Progenitor cell of endocrine pancreas (in vitro differentiated cells): ENCODE measurements at places on chromosomes 5 and 9. TPM values are rescaled to one million over a fixed set of nuclear protein-coding genes. Genes with fewer than 3 reads are reported as not detected.

GRCh38 chr5:66888613-66889012, 292.4 kb downstream of the MAST4 start:
- H3K36me3 ChIP-seq: no peaks in the 10 kb centered on the region
- DNase-seq: no peak
- H3K4me1 ChIP-seq: peaks cover 11% of the 10 kb centered on the region
- H3K27ac ChIP-seq: no peak overlapping the region

DNA sequence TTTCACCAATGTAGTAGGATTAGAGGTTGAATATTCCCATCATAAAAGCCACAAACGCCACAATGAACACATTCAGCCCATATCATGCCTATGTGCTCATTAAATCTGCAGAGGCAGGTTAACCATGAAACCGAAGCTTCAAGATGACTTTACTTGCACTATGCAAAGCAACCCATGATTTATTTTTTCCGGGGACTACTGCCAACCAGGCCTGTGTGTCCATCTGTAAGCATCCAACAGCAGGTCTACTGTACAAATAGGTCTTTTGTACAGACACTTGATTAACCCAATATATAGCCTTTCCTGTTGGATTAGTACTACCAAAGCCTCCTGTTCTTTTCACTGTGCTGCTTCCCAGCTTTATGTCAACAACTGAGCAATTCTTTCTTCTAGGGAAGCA, 104.9 kb upstream of the CDH10 start:
- no peaks in the 10 kb centered on the region for H3K4me1 ChIP-seq
- H3K27ac ChIP-seq: no peak overlapping the region
- no peaks in the 10 kb centered on the region for H3K36me3 ChIP-seq
- H3K27me3 ChIP-seq: no peaks in the 10 kb centered on the region
- DNase-seq: no peak

The C5orf58 gene
- not detected in 2 replicates for total RNA-seq

DNA sequence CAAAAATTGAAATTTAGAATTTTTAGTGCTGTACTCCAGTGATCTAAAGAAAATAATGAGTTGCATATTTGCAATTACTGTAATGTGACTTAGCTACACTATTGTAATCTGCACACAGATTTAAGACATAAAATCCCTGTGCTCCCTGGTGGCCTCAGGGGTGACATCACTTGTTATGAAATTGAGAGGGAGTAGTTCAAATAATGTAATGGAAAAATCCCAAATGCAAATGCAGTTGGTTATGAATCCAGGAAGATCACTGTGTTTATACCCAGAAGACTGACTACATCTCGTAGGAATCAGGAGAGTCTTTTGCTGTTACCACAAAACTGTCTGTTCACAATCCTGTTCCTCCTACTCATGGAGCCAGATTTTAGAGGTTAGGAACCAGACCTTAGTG, 178.7 kb upstream of the FBXL17 start:
- H3K27me3 ChIP-seq: no peaks in the 10 kb centered on the region
- H3K4me1 ChIP-seq: peaks cover 6% of the 10 kb centered on the region
- no peaks in the 10 kb centered on the region for H3K36me3 ChIP-seq
- DNase-seq: no peak
- H3K4me3 ChIP-seq: no peak overlapping the region
- H3K27ac ChIP-seq: no peak overlapping the region

- no peaks in the 10 kb centered on the region for H3K36me3 ChIP-seq
- DNase-seq: no peak
- H3K27ac ChIP-seq: no peak overlapping the region
- H3K4me3 ChIP-seq: no peak overlapping the region
- peaks cover 3% of the 10 kb centered on the region for H3K4me1 ChIP-seq
- peaks cover 7% of the 10 kb centered on the region for H3K27me3 ChIP-seq
Measured at GRCh38 chr9:18058564-18059442, 415.1 kb upstream of the ADAMTSL1 start.

GRCh38 chr9:30744871-30745270, 1639.6 kb upstream of the ACO1 start:
- H3K36me3 ChIP-seq: no peaks in the 10 kb centered on the region
- no peaks in the 10 kb centered on the region for H3K4me1 ChIP-seq

The ACOT12 gene
- not detected in 2 replicates for total RNA-seq

DNA sequence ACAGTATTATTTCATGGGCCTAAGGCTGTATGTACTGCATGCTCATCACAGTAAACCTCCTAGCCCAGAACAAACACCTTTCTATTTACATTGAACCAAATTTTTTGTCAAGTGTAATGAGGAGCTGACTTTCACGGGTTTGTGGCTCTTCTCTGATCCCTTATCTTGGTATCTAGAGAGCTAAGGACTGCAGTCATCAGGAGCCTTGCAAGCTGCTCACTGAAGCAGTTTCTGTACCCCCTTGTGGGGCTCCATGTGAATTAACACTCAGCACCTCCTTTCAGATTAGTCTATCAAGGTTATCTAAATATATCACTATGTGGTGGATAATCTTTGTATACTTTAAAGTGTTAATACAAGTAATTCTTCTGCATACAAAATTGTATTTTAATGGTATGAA, 108.2 kb downstream of the AUH start:
- no peaks in the 10 kb centered on the region for H3K27me3 ChIP-seq
- no peak overlapping the region for H3K27ac ChIP-seq
- no peaks in the 10 kb centered on the region for H3K4me1 ChIP-seq

The CARTPT gene
- not detected in 2 replicates for total RNA-seq

GRCh38 chr9:87442451-87442850, 55.2 kb upstream of the DAPK1 start:
- H3K27me3 ChIP-seq: no peaks in the 10 kb centered on the region
- no peaks in the 10 kb centered on the region for H3K4me1 ChIP-seq
- no peak for DNase-seq
- H3K27ac ChIP-seq: no peak overlapping the region
- no peaks in the 10 kb centered on the region for H3K36me3 ChIP-seq
- H3K4me3 ChIP-seq: no peak overlapping the region

The FAM200C gene
- 6.5 and 7.0 TPM in 2 replicates for total RNA-seq

- H3K4me3 ChIP-seq: no peak overlapping the region
- H3K27ac ChIP-seq: no peak overlapping the region
- DNase-seq: no peak
- no peaks in the 10 kb centered on the region for H3K4me1 ChIP-seq
- peaks cover 26% of the 10 kb centered on the region for H3K27me3 ChIP-seq
Measured at GRCh38 chr9:135239100-135239768, 151.8 kb downstream of the OLFM1 start.
